NCI-H774 (cell line): ENCODE measurements at places on chromosomes 3 and 15.

GRCh38 chr3:37456781-37457180 lies 282.4 kb upstream of the LRRFIP2 start:
- DNase-seq, result no peak

DNA sequence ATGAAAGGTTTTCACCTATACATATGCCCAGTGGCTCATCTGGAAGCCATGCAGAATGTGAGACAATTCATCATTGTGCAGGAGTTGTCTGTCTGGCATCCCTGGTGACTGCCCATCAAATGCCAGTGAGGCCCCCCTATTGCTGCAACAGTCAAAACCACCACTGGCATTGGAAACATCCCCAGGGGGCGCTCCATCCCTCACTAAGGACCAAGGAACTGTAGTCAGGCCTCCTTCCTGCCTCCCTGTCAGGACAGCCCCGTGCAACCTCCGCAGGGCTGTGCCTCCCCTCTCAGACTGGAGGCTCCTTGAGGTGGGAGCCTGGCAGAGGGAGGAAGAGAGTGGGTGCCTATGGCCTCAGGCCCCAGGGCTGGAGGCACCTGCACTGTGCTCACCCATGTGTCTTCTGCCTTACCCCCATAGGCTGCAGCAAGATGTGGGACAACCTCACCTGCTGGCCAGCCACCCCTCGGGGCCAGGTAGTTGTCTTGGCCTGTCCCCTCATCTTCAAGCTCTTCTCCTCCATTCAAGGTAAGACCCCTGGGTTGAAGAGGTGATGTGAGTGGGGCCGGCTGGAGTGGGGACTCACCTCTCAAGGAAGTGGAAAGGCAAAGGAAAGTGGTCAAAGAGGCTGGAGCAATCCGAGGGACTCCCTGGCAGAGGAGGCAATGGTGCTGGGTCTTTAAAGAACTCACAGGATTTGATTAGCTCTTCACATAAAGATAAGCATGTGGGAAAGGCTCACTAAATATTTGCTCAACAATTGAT lies 16.5 kb downstream of the VIPR1 start:
- DNase-seq, result no peak

DNA sequence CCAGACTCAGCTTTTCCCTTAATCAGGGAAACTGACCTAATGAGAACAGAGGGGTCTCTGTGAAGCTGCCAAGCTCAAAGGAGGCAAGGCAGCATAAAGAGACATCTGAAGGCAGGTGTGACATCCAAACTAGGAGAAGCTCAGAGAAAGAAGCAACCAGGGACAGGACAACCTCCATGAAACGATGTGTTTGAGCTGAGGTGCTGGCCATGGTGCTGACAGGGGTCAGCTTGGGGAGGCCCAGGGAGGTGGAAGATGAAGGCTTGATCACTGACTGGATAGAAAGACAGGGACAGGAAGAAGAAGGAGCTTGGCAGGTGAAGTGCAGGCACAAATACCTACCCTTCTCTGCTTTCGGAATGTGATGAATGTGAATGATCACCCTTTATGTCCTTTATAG lies 179.5 kb upstream of the NSMCE3 start:
- DNase-seq, result no peak

- DNase-seq, result no peak
Observed at GRCh38 chr3:43531835-43532234, 90.0 kb downstream of the ANO10 start.

GRCh38 chr3:18033581-18034108 lies 291.2 kb upstream of the TBC1D5 start:
- DNase-seq, result no peak

GRCh38 chr3:37174532-37175126 lies at the start of gene LRRFIP2:
Gene LRRFIP2, minus strand, starts transcription at chr3:37174582. Its CDS starts 25,599 bp downstream, at chr3:37148983.
- no peak for DNase-seq
